ENCODE measurements at places on chromosomes 2 and 18.

GRCh38 chr2:237892984-237893595, 33.7 kb downstream of the RAMP1 start:
- ATAC-seq, result no peak

DNA sequence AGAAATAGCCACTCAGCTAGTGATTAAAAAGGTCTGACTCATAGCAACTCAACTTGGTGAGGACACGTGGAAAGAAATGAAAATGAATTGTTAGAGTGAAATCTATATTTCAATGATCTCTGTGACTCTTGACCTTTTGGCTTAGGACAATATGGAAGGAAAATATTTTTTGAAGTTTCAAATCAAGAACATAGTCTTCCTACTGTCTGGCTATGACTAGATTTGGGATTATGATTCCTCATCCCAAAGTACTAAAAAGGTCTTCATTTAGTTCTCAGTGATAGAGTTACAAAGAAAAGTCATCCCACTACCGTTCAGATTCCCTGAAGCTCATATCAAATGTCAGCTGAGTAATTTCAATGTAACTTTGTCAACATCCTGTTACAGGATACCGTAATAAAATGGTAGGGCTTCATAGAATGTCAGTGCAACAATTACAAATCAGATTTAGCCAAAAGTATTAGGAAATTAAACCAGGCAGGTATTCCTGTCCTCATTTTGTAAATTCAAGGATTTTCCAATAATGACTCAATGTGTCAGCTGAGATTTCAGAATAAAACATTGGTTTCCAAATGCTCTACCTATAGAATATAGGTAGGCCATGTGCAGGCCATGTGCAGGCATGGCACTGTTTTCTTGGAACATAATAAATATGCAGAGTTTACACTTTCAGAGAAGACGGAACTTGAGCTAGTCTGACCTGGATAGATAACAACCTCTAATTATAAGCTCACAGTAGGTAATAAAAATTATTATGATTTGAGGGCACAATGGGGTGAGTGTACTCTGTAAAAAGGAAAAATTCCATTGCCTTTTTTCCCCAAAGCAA, 36.0 kb downstream of the ANKRD29 start:
- no peak for ATAC-seq

- no peak for ATAC-seq
Measured at GRCh38 chr2:161379740-161380139, 36.4 kb upstream of the TBR1 start.

GRCh38 chr18:12906773-12907172, 22.7 kb upstream of the PTPN2 start:
- no peak for ATAC-seq

GRCh38 chr18:80246445-80247392, 595 bp downstream of the PARD6G start:
- peak; percentile 60 for ATAC-seq

DNA sequence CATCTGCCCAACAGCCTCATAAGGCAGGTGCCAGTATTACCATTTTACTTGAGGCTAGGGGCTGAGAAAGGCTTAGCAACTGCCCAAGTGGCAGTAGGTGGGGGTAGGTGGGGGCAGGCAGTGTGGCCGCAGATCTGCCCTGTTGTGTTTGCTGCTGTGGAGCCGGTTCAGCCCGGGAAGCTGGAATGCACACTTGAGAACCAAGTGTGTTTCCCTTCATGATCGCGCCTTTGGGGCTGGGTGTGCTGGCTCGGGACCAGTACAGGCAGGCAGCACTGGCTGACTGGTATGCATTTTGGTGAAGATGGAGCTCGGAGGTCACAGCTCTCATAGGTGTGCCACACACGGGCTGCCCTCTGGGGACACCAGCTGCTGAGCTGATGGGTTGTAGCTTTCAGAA, 85.1 kb downstream of the CABLES1 start:
- peak; percentile 48 for ATAC-seq

DNA sequence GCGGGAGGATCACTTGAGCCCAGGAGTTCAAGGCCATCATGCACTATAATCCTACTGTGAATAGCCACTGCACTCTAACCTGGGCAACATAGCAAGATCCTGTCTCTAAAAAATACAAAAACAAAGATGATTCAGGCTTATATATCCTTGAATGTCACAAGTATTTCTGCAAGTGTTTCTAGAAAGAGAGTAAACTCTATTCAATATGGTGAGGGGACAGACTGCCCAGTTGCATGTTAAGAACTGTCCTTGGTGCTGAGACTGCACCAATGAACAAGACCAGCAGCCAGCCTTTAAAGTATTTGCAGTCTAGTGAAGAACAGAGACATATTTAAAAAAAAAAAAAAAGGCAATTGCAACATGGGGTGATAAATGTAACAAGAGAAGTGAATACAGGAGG, 16.4 kb downstream of the MAP3K19 start:
- no peak for ATAC-seq

- no peak for ATAC-seq
Measured at GRCh38 chr18:37368110-37368954, 197.3 kb downstream of the CELF4 start.

DNA sequence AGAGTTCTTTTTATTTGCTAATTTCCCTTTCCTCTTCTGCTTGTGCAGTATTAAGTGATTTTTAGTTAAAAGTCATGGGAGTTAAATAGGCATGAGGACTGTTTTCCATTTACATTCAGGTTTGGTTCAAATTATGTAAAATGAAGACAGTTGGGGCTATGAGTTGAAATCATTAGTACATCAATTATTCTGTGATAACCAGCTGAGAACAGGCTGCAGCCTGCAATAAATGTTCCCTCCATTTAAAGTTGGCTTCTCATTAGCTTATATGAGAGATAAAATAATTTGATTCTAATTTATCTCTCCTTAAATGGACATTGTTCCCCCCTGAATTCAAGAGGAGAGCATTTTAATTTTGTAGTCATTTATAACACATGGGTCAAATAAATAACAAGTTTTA, 48.3 kb downstream of the RHBDD1 start:
- ATAC-seq, result no peak

DNA sequence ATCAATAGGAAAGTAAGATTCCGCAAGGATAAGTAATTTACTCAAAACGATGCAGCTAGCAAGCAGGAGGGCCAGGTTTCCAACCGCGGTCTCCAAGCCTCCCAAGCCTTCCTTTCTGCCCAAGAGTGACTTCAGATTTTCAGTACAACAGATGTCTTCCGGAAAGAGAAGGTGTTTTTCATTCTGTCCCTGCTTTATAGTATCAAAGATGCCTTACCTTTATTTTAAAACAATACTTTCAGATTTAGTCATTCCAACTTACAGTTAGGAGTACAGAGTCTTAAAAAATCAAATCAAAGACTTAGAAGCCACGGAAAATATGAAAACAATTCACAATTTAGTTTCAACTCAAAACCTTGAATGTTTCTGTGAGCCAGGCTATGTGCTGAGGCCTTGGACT, 43.6 kb downstream of the CYB5A start:
- ATAC-seq, result no peak

- ATAC-seq, result peak; percentile 93
Measured at GRCh38 chr2:37855283-37856041, 69.6 kb upstream of the RMDN2 start.

DNA sequence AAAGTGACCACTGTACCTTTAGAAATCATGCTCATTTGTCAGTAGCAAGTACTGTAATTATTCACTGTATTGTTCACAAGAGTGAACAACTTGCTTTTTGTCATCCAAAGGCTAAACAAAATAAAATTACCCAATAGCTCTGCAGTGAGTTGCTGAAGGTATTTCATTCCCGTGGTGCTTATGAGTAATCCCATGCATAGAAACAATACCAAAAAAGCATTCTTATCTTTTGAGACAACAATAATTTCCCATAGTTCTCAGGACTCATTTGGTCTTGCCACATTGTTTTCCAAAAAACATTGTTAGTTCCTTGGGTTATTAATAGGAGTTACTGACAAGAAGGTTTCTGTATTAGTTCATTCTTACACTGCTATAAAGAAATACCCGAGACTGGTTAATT, 503.2 kb upstream of the FAM98A start:
- ATAC-seq, result no peak

GRCh38 chr2:20135631-20136050, 84.2 kb upstream of the LAPTM4A start:
- ATAC-seq, result peak; percentile 62

- ATAC-seq, result no peak
Measured at GRCh38 chr18:25726298-25726697, 364.1 kb downstream of the SS18 start.

GRCh38 chr2:73963385-73964120, 21.2 kb upstream of the TET3 start:
- ATAC-seq, result peak; percentile 41

GRCh38 chr18:57737400-57738060, 65.6 kb downstream of the ATP8B1 start:
- peak; percentile 95 for ATAC-seq

- no peak for ATAC-seq
Measured at GRCh38 chr2:168190590-168191336, 56.6 kb downstream of the STK39 start.

GRCh38 chr2:221097568-221097915, 474.6 kb downstream of the EPHA4 start:
- peak; percentile 80 for ATAC-seq

DNA sequence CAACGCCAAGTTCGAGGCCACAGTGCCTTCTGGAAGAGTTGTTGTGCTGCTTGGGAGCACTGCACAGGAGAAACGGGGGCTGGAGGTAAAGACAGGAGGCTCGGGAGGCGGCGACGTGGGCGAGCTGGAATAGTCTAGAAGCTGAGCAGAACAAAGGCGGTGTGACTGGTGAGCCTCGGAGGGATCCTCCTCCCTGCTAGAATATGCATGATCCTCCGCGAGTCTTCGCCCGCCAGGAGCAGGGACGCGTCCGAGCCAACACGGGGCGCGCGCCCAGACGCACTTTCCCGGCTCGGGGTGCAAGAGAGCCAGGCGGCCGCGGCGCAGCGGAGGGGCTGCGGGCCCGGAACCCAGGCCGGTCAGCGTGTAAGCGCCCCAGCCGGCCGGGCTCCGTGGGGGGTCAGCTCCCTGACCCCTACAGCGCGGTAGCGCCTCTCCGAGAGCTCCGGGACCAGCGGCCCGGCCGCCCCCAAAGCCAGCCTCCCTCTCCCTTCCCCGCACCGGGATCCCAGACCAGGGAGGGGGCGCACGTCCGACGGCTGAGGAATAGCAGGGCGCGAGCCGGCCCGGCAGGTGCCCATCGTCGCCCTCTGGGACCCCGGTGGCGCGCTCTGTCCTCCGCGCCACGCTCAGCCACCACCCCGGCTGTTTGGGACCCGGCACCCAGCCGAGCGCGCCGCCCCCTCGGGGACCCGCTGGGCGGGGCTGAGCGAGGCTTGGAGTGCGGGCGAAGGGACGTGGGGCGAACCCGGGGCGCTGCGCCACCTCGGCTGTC, 62.5 kb downstream of the GNAL start:
- peak; percentile 61 for ATAC-seq

- ATAC-seq, result no peak
Measured at GRCh38 chr2:37226863-37227262, 4.5 kb downstream of the CEBPZ start.

GRCh38 chr2:224959556-224959955, 82.7 kb downstream of the DOCK10 start:
- no peak for ATAC-seq

DNA sequence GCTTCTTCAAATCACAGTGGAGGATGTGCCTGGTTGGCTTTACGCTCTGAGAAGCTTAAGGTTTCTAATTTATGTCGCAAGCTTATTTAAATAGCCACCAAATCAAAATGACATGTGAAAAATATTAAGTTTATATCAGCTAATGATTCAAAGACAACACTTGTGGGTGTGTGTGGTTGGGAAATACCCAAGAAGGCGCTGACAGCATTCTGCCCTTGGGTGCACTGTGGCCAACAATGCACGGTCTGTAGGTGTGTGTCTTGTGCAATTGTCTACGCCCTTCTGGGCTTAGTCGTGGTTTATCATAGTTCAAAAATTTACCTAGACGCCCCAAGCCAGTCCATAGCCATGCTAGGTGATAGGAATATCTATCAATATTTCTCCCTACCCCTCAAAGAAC, 60.9 kb downstream of the KCTD1 start:
- ATAC-seq, result peak; percentile 98

DNA sequence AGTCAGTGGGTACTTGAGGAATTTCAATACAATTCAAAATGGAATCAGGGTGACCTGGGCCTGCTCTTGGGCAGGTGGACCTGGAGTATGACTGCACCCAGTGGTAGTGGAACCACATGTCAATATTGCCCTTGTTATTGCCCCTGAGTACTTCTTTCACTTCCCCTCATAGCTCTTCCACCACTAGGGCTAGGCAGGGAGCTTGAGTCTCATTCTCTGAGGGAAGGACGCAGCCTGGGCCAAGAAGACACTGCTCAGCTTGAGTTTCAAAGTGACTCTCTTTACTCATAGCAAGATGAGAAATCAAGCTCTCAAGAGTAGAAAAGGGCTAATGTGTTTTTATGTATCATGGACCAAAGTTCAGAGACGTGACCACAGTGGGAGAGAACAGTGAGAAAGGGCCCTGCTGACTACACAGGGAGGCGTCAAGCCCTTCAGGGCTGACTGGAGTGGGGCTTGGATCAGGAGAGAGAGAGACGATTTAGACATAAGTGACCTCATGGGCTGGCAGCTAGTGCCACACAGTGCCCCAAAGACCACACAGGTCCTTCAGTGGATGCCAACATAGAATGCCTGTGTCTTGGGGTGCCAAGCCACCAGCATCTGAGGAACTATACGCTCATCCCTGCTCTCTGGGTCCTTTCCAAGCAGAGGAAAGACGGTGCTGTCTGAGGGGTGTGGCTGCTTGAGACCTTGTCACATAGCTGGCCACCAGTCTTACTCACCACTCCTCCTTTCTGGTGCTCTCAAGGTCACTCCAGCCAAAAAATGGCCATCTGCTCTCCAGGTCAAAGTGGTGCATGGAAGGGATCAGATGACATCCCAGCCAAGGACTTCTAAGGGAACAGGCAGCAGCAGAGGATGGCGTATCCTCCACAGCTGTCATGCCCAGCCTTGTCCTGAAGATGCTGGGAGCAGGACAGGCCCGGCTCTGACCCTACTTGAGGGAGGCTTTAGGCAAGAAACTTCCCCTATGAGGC, 13.0 kb downstream of the PTMA start:
- no peak for ATAC-seq

- no peak for ATAC-seq
Measured at GRCh38 chr2:65969161-65969560, 465.8 kb upstream of the MEIS1 start.

- ATAC-seq, result no peak
Measured at GRCh38 chr2:47177043-47177565, 22.0 kb upstream of the STPG4 start.

DNA sequence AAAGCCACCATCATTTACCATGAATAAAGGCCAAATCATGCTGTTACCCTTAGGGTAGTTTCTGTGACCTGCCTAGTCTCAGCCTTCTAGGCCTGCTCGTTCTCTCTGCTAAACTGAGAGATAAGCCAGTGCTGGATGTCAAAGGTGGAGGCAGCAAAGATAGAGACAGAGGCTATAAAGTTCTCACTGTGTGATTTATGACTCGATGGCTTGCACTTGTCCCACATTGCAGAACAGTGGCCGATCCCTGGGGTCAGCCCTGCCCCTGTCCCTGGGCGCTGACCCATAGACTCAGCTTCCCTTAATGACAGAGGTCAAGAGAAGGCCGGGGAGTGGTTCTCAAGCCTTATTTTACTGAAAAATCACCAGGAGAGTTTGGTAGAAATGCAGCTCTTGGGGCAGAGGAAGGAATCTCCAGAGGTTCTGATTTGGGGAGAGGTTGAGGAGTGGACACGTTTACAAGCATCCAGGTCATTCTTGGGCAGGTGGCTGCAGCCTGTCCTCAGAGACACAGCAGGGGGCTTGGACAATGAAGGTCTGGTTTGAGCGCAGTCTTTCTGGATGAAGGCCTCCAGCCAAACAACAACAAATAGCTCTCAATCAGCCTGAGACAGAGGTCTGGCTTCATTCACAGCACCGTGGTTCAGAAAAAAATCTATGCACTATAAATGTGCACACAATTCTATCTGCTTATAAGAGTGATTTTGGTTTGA, 143.5 kb downstream of the ACKR3 start:
- ATAC-seq, result no peak

Measured in esophagus mucosa (tissue), 1 donor.